Mucosa of descending colon (tissue), 3 donors: ENCODE measurements at places on chromosomes 1 and 21.

- no peak for DNase-seq
Observed at GRCh38 chr1:154403261-154403943, 1.7 kb upstream of the IL6R start.

DNA sequence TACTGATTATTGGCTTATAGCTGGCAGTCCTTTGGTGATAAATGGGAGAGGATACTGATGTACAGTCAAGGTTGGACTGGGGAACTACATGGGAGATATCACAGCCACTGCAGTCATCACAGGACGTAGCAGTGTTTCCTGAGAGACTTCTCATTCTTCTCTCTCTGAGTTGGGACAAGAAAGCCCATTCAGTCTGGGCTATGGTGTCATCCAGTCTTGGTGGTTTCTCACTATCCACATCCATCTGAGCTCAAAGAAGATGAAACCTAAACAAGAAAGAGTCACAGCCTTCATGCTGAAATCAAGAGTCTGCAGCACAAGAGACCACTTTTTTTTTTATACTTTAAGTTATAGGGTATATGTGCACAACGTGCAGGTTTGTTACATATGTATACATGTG, 12.8 kb upstream of the CD53 start:
- DNase-seq: no peak

DNA sequence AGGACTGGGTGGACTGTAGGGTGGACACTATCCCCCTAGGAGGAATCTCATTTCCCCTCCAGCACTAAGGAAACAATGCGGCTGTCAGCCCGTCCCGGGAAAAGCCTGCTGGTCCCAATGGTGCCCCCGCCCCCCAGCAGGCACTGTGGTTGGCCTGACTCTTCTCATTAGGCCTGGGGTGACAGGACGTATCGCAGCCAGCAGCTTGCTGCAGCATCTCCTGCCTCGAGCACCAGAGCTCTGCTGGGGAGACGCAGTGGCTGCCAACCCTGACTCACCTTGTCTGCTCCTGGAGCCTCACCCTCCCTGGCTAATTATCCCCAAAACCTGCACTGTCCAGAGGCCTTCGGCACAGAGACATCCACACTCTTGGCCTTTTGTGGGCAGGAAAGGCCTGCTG, 115.1 kb upstream of the GJB5 start:
- DNase-seq: no peak

- DNase-seq: no peak
Observed at GRCh38 chr1:167674156-167674555, 44.1 kb downstream of the RCSD1 start.

- no peak for DNase-seq
Observed at GRCh38 chr1:147625362-147625995, 44.8 kb downstream of the ACP6 start.

DNA sequence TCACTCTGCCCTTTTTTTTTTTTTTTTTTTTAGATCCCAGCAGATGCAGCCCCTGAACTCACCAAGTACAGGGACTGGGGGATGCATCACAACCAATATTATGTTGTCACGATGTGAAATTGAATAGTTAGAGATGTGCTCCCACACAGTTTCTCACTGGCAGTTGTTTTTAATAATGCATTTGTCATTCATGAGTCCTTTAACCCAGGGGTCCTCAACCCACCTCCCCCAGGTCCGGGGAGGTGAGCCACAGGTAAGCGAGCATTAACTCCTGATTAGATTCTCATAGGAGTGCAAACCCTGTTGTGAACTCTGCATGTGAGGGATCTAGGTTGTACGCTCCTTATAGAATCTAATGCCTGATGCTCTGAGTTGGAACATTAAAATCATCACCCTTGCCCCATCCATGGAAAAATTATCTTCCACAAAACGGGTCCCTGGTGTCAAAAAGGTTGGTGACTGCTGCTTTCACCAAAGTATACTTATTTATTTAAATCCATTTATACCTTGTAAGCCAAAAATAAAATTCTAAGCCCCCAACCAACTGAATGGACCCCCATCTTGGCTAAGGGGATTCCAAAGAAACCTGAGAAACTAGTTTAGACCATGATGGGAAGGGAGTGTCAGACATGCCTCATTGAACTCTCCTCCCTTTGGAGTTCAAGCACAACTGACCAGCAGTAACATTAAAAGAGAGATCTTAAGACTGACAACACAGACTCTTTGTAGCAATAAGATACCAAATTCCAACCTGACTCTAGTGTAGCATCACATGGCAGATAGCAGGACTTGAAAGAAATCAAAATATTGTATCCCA, 119.3 kb upstream of the ATP1A1 start:
- no peak for DNase-seq

DNA sequence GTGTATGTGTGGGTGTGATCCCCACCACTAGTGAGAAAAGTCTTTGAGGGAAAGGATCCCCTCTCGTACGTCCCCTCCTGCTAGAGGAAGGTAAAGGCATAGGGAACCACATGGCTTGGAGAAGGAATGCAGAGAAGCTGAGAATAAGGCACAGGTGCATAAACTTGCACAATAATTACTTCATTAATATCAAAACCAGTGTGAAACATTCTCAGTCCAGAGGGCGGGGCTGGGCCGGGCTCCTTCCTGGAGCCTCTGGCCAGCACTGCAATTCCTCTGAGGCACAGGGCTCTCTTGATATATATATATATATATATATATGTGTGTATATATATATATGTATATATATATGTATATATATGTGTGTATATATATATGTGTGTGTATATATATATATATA, 162.6 kb downstream of the TSEN15 start:
- DNase-seq: no peak

- no peak for DNase-seq
Observed at GRCh38 chr1:111852261-111852721, 96.6 kb downstream of the DDX20 start.

DNA sequence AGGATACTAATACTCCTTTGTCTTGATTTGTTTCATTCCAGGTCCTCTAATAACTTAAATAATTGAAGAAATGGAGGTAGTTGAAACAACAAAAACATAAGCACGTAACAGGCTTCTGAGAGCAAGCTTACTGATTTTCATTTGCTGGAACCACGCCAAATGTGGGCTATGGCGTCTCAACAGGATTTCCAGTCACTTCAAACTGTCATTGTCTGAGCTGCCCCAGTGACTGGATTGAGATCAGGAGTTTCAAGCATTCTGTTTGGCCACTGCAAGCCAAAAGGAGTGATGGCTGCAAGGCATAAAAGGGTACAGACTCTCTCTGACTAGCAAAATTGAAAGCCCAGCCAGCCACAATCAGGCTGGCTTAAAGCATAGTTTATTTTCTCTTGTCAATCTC, 289.9 kb downstream of the DPYD start:
- no peak for DNase-seq

GRCh38 chr1:178796013-178796412, 71.0 kb downstream of the RALGPS2 start:
- no peak for DNase-seq

GRCh38 chr1:23638786-23639241, 52.8 kb upstream of the RPL11 start:
- no peak for DNase-seq

DNA sequence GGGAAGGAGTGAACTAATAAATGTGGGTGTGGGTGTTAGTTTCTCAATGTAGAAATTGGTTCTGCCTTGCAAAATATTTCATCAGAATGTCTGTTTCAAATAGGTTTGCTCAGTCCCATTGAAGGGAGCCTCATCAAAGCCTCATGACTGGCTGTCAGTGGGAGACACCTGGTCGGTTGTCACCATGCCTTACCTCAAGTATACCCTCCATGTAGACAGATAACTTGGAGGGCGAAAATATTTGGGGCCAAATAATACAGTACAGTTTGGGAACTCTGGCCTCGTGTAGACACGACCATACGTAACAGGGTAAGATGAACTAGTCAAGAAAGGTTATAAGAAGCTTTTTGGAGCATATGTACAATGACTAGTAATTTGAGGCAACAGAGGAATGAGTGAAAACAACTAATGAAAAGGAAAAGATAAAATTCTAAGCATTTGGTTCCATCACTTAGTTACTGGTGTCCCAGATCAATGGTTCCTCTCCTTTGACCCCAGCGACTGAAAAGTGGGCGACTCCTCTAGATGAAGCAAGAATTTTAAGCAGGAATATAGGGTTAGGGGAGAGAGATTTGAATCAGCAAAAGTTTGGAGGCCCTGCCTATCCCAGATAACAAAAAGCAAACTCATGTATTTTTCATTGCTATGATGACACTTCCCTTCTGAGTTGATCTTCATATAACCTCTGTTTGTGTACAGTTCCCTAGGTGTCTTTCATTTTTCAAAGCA, 163.9 kb downstream of the LRRC40 start:
- no peak for DNase-seq

DNA sequence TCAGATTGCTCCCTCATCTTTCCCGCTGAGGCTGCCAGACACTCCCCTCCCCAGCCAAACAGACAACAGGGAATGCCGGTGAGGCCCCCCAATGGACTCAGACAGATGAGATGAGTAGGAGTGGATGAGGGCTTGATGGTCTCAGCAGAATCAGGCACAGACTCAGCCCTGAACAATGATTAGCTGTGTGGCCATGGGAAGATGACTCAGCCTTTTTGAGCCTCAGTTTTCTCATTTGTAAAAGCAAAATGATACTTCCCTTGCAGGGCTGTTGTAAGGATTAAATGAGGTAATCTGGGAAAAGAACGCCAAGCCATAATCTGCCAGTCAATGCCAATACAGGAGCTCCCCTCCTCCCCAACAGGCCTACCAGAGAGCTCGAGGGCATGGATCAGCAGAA, 12.4 kb downstream of the C1orf198 start:
- DNase-seq: no peak

- no peak for DNase-seq
Observed at GRCh38 chr1:5502311-5503194, 489.7 kb downstream of the NPHP4 start.

- no peak for DNase-seq
Observed at GRCh38 chr1:237219751-237220642, 178.0 kb downstream of the RYR2 start.

- DNase-seq: peak; percentile 22
Observed at GRCh38 chr1:88973520-88974137, 18.8 kb downstream of the KYAT3 start.

DNA sequence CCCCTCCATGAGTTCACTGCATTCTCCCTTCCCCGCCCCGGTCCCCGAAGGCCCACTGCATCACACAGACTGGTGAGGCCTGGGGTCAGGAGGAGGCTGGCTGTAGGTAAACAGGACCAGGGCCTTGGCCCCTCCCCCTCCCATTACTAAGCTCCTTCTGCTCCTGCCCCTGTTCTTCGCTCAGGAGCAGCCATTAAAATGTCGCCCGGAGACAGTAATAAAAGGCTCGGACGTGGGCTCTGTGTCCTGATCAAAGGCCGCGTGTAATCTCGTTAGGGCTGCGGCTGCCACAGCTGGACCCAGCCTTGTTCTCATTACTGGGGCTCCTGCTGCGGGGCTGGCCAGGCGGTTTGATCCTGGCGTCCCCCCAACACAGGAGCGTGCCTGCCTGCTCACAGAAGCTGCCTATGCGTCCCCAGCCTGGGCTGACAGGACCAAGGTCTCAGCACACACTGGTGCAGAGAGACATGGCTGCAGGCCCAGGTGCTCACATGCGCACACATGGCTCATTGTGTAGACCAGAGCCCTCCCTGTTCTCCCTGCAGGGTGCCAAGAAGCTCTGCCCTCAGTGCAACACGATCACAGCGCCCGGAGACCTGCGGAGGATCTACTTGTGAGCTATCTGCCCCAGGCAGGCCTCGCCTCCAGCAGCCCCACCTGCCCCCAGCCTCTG, 24.0 kb downstream of the TMEM53 start:
- no peak for DNase-seq

GRCh38 chr1:28956038-28956464, 41.7 kb downstream of the EPB41 start:
- DNase-seq: no peak

DNA sequence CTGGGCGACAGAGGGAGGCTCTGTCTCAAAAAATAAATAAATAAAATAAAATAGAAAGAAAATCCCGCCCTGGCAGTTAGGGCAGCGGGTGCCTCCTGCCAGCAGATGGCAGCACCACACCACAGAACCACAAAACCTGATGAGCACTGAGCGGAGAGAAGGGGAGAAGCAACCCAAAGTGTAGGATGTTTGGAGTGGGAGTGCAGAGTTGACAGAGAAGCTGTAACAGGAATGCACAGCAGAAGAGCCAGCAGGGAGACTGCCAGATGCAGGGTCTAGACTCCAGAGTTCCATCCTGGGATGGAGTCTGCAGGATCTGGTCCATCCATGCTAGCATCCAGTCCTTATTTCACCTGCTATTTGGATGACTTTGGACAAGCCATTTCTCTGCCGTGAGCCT, 29.7 kb upstream of the KIRREL1 start:
- DNase-seq: peak; percentile 58
